ENCODE measurements at places on chromosomes 11 and 22.
A peak's percentile ranks its signal among the peaks of the same experiment; 100 is the strongest.

- DNase-seq, result no peak
These were observed 9.0 kb downstream of the MAP6 start for GRCh38 chr11:75659836-75660235.

DNA sequence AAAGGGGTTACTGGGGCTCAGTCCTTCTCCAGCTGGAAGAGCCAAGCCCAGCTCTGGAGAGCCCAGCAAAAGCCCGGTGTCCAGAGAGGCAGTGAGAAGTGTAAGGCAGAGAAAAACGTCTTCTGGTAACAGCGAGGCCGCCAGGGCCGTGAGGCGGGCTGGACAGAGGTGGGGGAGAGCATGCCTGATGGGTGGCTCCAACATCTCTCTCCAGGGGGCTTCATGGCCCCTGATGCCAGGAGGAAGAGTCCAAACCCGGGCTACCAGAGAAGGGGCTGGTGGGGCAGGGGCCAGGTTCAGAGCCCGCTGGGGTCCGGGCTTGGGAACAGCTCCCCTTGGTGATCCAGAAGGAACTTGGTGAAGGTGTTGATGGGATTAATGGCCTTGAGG, 21.7 kb downstream of the ARHGAP1 start:
- no peak for DNase-seq

GRCh38 chr22:33605221-33605620, 315.1 kb downstream of the LARGE1 start:
- DNase-seq, result no peak

DNA sequence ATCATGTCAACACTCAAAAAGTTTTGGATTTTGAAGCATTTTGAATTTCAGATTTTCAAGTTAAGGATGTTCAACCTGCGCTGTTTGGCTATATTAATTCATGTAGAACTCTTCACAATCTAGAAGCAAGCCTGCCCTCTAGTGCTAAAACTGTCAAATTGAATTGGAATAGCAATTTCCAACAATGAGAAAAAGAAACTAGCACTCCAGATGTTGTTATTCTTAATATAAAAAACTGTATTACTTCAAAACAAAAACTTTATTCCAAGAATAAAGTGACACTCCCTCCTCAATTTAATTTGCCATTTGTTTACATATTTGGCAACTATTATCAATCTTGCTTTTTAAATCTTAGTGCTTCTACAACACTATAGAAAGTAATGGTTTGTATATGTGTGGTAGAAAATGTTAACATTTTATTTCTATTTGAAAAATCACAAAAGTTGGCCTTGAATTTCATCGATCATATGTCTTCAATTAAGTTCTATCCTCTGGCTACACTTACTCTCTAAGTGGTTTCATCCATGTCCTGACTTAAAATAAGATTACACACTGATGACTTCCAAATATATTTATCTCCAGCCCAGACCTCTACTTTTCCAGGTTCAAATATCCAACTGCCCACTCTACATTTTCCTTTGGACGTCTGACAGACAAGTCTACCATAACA, 36.6 kb downstream of the DCUN1D5 start:
- DNase-seq, result peak; percentile 47

GRCh38 chr11:119479685-119480275, 56.8 kb upstream of the THY1 start:
- DNase-seq, result peak; percentile 48

GRCh38 chr11:87150936-87151335, 113.2 kb downstream of the TMEM135 start:
- DNase-seq, result no peak

DNA sequence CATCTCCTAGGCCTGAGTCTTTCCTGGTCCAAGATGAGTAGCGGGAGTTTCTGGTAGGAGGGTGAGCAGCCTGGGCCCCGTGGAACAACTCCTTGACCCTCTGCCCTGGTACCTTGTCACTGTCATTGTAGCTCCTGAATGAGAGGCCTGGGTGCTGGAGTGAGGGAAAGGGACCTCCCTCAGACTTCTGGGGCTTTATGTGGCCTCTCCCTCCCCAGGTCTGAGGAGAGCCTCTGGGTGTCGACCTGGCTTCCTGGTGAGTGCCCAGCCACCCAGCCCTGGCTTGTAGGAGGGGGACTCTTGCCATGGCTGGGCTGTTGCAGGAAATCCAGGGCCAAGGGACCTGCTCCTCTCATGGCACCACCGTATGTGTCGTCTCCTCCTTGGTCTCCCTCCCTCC, 3.9 kb downstream of the P2RY2 start:
- no peak for DNase-seq

DNA sequence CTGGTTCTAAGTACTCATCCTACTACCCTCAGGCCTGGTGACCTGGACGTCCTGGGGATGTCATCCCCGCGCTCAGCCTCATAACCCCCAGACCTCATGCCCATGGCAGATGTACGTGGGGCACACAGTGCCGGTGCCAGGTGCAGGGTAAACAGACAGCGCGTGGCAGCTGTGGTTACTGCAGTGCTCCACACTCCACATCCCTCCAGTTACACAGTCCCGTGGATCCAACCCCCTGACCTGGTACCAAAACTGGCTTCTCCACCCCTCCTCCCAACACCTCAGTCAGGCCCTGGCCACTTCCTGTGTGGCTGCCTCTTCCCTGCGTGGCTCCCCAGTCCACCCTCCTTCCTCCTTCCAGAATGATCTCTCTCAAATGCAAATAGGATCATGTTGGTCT, 95.2 kb downstream of the DSCAML1 start:
- no peak for DNase-seq

GRCh38 chr11:76740772-76741171, 42.4 kb upstream of the TSKU start:
- DNase-seq, result no peak

DNA sequence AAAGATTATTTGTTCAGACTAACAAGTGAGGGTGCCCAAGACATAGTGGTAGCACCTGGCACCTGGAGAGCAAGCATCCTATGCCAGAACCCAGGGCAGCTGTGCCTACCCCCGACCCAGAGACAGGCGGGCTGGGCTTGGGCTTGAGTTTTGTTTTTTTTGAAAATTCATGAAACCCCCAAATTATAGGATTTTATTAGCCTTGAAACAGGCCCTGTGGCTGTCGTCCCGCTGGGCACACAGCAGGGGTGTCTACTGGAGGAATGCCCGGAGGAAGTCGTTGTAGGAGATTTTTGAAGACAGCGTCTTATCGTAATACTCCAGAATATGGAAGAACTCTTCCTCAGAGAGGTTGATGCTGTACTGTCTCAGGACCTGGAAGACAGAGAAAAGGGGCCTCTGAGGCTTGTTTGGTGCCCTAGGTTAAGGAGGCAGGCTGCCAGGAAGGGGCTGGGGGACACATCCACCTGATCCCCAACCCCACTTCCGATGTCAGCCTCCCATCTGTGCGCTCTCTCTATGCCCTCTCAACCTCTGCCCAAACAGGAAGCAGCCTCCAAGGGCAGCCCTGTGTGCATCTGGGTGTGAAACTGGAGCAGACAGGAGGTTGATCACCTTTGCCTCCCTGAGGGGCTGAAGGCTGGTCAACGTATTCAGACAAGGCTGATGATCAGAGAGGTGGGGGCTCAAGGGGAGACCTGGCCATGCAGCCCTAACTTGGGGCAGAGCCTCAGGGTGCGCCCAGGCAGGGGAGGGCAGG, 117.0 kb downstream of the MPPED1 start:
- no peak for DNase-seq

DNA sequence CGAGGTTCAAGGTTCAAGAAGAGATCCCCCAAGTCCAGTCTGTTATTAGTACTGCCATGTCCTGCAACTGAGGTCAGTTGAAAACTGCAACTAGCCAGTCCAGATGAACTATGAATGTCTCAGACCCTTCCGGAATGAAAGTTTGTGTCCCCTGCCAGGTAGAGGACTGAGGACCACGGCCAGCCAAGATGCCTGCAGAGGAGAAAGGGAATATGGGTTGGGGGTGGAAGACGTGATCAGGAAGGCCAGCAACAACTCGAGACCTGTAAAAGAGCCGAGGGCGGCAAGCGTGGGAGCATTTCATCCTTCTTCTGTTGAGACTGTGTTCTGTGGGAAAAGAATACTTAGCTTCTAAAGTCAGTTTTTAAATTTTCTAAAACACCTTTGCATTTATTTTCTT, 572.4 kb upstream of the B3GAT1 start:
- no peak for DNase-seq

GRCh38 chr11:61377461-61378160, 14.8 kb upstream of the TMEM216 start:
- DNase-seq, result peak; percentile 55

DNA sequence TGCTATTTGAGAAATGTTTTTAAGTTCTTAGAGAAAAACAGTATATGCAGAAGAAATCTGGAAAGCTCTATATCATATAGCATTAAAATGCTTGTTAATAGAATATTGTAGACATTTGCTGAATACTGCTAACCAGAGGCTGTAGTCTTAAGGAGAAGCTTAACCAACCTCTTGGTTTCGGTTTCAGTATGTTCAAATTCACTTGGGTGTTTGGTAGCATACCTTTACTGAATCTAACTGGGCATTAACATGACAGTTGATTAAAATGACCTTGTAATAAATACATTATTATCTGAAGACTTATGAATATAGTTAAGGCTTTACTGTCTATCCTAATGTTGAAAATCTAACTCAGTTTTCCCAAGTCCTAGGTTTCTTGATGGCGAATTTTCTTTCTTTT, 5.4 kb downstream of the PCF11 start:
- DNase-seq, result no peak

DNA sequence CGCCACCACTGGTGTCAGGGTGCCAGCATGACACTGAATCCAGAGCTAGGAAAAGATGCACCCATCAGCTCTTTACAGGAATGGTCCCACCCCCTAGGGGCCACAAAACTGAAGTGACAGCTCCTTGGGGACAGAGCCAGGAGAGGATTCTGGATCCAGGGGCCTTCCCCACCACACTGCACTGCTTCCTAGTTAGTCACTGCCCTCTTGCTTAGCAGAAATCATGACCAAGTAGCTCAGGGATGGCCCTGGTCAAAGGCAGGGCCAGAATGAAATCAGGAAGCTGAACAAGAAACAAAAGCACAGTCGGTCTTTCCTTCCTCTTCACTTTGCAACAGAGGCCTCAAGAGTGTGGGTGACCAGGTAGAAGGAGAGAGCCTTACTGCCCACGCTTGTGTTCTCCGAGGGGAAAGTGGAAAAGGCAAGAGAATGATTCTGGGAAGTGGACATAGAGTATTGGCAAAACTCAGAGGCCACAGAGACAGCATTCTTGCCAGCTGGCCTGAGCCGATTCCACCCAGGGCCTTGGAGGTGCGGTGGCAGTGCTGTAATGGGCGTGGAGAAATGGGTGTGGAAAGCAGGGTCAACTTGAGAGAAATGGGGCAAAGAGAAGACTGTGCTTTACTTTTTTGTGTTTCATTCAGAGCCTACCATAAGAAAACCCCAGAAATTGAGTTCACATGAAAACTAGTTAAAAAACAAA, 39.8 kb downstream of the KCNJ1 start:
- DNase-seq, result no peak

DNA sequence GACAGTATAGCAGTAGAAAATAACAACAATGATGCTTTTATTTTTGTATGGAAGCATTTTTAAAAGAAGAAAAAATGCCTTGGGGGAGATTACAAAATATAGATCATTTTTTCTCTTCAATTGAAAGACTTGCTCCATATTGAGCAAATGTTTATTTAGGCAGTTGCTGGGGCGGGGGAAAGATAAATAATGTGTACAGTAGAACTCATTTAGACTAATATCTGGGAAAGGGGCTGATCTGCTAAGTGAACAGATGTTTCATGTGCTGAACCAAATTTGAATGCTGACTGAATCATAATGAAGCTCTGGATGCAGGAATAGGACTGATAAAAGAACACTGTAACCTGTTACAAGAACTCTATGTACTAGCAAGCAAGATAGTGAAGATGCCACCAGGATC, 457.1 kb upstream of the TENM4 start:
- no peak for DNase-seq

DNA sequence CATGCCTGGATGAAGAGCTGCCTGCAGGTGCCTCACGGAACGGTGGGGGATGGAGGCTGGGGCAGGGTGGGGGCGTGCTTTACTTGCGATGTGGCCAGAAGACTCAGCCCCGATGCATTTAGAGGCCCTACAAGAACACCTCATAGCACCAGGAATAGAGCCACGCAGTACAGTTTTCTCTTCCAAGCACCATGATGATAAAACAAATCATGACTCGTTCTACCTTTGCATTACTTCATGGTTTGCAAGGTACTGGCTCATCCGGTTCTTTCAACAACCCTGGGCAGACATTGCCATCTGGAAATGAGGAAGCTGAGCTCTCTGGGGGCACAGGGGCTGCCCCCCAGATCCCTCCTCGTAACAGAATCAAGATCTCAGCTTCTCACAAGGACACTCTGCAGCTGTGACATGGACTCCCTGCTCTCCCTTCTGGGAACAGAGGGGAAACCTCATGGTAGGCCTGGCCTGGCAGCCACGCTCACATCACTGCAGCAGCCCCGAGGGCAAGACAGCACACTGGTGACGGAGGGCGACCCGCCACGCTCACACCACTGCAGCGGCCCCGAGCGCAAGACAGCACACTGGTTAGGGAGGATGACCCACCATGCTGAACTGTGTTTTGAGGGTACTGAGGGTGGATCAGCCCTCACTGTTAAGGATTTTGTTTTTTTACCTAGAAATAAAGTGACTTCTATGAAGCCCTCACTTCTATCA, 46.9 kb downstream of the PHF21B start:
- peak; percentile 47 for DNase-seq

DNA sequence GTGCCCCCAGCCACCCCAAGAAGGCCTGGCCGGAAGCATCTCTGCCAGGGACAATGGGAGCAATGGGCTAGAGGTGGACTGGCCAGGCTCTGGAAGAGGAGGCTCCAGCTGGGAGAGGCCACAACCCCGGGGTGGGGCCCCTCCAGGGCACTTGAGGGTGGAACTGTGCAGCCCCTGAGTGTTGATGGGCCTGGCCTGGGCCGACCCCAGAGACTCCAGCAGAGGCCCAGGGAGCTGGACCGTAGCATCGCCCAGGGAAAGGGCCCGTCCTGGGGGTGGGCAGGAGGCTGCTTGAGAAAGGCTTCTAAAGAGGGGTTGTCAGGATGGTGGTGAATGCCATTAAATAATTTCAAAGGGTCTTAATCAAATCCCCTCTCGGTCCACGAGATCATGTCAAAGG, 30.4 kb downstream of the CDKN1C start:
- DNase-seq, result no peak

GRCh38 chr11:11391796-11392463, 38.9 kb upstream of the CSNK2A3 start:
- peak; percentile 86 for DNase-seq

GRCh38 chr11:73333640-73334383, 25.7 kb downstream of the ARHGEF17 start:
- DNase-seq, result no peak

- DNase-seq, result peak; percentile 69
These were observed 54.8 kb upstream of the PHF21B start for GRCh38 chr22:45064313-45065278.
